ENCODE measurements at places on chromosomes 6 and 20.

DNA sequence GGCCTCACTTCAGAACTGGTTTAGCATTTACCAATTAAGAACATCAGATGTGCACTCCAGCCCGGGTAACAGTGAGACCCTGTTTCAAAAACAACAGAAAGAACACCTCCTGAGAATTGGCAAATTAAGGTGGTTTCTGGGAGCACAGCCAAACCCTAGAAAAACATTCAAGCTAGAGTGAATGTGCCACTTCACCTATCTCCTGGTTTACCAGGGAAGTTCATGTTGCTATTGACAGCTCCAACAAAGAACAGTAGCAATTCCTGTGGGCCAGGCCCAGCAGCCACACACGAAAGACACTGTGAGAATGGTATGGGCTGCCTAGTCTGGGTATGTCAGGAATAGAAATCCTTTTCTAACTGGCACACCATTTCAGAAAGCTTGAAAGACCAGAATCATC, 4.9 kb downstream of the POLR1C start:
- no peak for DNase-seq

DNA sequence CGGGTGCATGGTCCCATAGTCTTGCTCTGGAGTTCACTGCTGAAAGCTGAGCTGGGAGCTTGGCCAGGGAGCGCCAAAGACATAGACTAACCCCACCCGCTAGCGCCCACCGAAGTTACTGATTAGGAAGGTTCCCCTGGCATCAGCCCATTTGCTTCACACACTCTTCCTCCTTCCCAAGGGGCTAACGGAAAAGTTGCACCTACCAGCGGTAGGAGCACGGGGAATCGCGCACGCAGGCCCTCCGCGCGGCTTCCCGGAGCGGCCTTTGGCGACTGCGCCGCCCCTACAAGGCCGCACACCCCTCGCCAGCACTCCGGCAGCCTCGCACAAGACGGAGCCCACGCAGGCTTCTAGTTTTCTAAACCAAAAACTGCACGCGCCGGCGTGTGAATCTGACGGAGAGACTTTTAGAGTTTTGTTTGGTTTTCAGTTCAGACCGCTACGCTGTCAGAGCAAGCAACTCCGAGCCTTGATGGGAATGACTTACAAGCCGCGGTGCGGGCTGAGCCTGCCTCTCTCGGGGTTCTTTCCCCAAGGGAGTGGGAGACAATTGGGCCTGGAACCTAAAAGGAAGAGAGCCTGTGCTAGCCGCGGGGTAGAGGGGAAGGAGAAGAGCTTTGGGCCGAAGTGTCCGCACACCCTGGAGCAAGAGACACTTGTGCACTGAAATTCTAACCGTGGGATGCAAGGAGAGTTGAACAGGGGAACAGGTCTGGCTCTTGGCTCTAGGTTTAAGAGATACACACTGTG, 891 bp upstream of the POU3F2 start:
- DNase-seq: peak; percentile 9

DNA sequence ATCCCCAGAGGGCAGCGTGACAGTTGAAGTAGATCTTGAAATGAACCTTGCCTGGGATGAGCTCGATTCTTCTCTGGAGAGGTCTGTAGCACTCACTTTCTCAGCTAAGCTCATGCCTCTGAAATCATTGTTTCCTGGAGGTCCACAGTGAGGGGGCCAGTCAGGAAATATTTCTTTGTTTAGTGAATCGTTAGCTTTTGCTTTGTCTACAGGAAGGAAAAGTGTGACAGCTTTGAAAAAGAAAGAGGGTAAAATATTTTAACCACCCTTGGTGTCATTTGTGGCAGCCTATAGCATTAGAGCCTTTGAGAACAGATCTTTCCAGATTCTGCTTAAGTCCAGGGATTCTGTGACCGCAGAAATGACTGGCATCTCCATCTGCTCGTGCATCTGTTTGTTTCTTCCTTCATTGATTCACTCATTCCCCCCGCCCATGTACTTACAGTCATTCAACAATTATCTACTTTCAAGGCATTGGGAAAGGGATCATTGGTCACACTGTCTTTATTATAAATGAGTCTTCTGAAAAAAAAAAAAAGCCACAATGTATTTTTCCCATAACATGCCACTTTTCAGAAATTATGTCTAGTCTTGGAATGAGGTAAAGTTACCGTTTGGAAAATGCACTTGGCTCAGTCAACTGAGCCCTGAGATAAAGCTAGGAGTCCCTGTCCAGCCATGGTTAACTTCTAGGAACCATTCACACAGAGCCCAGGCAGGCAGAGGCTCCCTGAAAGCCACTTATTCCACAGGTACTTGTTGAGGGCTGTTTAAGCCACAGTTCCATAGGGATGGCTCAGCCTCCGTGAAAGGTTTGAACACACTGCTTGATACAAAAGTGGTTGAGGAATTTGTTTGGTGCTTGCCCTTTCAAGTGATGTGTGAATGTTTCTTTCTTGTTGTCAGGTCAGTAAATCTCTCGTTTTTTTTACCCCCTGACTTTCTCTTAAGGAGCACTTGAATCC, 86.0 kb downstream of the TIAM2 start:
- peak; percentile 91 for DNase-seq

GRCh38 chr6:153170511-153170910, 39.4 kb upstream of the RGS17 start:
- peak; percentile 53 for DNase-seq

DNA sequence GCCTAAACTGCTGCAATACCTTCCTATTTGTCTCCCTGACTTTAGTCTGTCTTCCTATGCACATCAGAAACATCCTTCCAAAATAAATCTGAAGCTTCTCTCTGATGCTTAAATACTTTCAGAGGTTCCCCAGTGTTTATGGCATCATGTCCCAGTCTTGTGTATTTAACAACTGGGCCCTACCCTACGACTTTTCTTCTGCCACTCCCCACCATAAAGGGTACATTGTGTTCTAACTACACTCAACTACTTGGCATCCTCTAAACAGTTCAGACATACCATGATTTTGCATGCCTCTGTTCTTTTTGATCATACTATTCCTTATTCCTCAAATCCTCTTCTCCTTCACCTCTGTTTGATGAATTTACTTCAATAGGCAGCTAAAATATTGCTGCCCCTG, 143.0 kb upstream of the KCNK16 start:
- DNase-seq: no peak

- no peak for DNase-seq
These were observed 545.6 kb downstream of the PKHD1 start for GRCh38 chr6:51541847-51542246.

- no peak for DNase-seq
These were observed 167.5 kb upstream of the PMEPA1 start for GRCh38 chr20:57877131-57877824.

DNA sequence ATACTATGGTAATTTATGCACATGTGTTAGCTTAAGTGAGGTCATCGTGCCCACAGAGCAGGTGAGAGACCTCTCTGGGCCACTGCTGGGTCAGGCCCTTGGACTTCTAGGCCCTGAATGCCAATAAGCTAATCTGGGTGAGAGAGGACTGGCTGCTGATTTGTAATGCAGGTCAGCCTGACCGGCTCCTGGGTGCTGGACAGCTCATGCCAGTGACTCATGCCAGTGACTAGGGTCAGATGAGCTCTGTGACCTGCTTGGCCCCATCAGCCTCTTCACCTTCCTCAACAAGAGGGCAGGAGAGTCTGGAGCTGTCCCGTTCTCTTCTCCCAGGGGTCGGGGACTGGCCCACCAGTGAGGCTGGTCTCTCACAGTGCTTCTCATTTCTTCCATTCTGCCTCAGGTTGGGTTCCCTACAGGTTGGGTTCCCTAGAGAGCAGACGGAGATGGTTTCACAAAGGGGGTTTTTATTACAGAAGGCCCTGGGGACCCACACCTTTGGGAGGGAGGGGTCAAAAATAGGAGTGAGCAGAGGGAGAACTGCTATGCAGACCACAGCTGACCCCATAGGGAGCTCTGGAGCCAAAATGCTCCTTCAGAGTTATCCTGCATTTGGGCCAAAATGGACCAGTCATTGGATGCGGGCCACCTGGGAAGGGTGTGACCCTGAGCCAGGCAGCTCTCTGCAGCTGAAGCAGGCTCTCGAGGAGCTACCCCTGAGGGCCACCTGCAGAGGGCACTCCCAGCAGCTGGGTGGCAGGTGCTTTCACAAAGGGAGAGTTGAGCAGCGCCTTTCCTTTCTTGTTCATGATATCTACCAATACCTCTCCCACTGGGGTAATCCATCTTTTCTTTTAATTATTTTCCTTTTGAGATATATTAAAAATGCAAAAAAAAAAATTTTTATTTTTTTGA, 2.2 kb upstream of the OXT start:
- peak; percentile 23 for DNase-seq

DNA sequence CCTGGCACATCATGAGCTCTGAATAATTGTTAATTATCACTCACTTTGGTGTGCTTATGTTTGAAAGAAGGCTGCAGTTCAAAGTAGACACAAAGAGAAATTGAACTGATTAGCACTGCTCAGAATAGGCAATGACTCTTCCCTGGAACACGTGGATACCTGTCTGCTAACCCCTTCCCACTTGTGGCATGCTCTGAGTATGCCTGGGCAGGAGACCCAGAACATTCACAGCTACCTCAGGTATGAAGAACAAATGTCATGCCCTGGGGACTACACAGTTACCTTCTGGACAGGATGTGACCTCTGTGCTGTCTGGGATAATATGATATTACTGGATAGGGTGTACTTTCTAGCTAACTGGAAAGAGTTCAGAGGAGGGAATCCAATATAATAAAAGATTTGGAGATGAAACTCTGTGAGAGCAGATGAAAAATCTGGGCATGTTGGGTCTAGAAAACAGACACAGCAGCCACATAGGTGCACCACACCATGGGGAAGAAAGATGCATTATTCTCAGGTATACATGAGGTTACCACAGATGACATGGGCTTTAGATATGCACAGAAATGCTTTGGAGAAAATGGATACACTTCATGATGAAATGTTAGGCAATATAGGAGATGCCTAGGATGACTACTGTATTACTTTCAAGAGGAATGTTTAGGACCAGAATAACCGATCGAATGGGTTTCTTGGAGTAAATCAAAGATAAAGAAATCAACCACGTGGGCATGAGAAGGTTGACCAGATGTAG, 324.2 kb upstream of the PREP start:
- peak; percentile 55 for DNase-seq

DNA sequence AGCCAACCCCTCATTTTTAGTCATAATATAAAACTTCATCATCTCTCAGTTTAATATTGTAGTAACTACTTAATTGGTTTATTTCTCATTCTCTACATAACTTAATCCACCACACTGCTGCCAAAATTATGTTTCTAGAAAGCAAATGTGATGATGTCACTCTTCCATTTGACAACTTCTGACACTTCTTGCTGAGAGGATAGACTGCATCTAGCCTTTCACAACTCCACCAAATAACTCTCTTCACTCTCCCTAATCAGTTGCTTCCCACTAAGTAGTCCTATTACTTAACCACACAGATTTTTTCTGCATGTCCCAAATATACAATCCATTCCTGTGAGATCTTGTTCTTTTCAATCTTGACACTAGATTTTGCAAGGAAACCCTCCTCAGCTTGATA, 951.3 kb downstream of the EPHA7 start:
- no peak for DNase-seq

Measured in AG10803 (cell line).